ENCODE measurements at places on chromosomes 5 and 9. TPM values are rescaled to one million over a fixed set of nuclear protein-coding genes. Genes with fewer than 3 reads are reported as not detected.

MYOT gene
- 1.1 TPM for total RNA-seq

COL23A1 gene
- 0.72 TPM for total RNA-seq

PRLR gene
- total RNA-seq = 12.4 TPM

RLN1 gene
- total RNA-seq = 1.4 TPM

GOLGA2 gene
- 109 TPM for total RNA-seq

BRD9 gene
- 32.0 TPM for total RNA-seq

FOXD4L4 gene
- 0.11 TPM for total RNA-seq

TAS2R1 gene
- not detected for total RNA-seq

PCDHGA8 gene
- total RNA-seq = 4.0 TPM

- H3K4me1 ChIP-seq = no peaks in the 10 kb centered on the region
- no peaks in the 10 kb centered on the region for H3K27me3 ChIP-seq
- DNase-seq = no peak
- no peaks in the 10 kb centered on the region for H3K36me3 ChIP-seq
Observed at GRCh38 chr5:174741352-174741751, 17.0 kb downstream of the MSX2 start.

- no peak overlapping the region for H3K4me3 ChIP-seq
- no peaks in the 10 kb centered on the region for H3K36me3 ChIP-seq
- no peaks in the 10 kb centered on the region for H3K27me3 ChIP-seq
- H3K4me1 ChIP-seq = peaks cover 14% of the 10 kb centered on the region
Observed at GRCh38 chr9:93122721-93123221, 11.3 kb downstream of the NINJ1 start.

- H3K27ac ChIP-seq = no peak overlapping the region
- H3K4me1 ChIP-seq = peaks cover 4% of the 10 kb centered on the region
- no peaks in the 10 kb centered on the region for H3K27me3 ChIP-seq
- DNase-seq = no peak
Observed at GRCh38 chr5:115377468-115378217, 81.2 kb upstream of the CCDC112 start.

DNA sequence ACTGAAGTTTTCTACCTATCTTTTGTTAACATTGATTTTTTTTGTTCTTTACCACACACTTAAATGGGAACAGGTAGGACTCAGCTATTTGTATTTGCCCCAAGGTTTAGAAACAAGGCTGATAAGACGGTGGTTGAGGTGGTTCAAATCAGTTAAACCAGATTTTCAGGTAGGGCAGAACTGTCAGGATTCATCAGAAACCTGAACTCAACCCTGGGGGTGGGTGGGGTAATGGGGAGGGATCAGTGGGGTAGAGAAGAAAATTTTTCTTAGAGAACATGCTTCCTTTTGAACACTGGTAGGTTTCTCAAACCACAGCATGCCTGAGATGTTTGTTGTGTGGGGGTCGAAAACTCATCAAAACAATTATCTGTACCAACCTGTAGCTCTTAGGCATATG is 113.0 kb downstream of the BASP1 start:
- DNase-seq = no peak
- H3K4me3 ChIP-seq = no peak overlapping the region
- H3K27me3 ChIP-seq = no peaks in the 10 kb centered on the region
- no peak overlapping the region for H3K27ac ChIP-seq
- no peaks in the 10 kb centered on the region for H3K36me3 ChIP-seq
- H3K4me1 ChIP-seq = no peaks in the 10 kb centered on the region

- H3K27ac ChIP-seq = no peak overlapping the region
- DNase-seq = no peak
- peaks cover 5% of the 10 kb centered on the region for H3K4me1 ChIP-seq
- H3K36me3 ChIP-seq = no peaks in the 10 kb centered on the region
Observed at GRCh38 chr5:2757563-2758351, 6.3 kb upstream of the IRX2 start.

DNA sequence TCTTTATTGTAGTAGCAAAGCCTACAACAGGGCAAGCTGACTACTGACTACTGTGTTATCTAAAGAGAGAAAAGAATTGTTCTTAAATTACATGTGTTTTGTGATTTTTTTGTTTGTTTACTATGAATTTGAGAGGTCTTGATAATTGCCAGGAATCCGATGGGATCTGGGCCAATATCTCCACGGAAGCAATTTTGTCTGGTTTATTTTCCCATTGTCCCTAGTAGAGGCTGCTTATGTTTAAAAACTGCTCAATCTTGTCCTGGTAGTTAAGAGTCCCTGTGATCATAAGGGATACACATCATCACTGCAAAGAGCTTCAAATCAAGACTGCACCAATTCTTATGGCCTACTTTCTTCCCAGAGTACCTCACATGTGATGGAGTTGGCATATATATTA is 94.4 kb downstream of the GLDC start:
- H3K4me1 ChIP-seq = peaks cover 6% of the 10 kb centered on the region
- no peaks in the 10 kb centered on the region for H3K27me3 ChIP-seq
- DNase-seq = no peak
- no peak overlapping the region for H3K27ac ChIP-seq

DNA sequence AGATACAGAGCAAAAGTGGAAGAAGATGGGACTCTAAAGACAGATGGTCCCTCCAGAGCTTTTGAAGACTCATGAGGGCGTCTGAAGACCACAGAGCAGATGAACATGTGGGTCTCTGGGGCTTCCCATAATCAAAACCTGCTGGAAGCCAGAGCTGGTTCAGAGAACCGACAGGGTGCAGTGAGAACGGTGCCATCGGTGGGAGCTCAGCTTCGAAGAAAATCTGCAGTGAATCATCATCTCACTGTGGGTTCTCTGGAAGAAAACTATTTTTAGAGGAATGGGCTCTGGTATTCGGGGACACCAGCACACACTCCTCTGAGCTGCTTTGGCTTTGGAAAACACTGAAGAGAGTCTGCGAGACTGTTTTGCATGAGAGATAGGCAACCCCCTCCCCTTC is 222.4 kb upstream of the PANK3 start:
- no peak overlapping the region for H3K27ac ChIP-seq
- H3K27me3 ChIP-seq = no peaks in the 10 kb centered on the region
- no peak for DNase-seq

- peak; percentile 63 for DNase-seq
- H3K36me3 ChIP-seq = no peaks in the 10 kb centered on the region
- H3K27me3 ChIP-seq = no peaks in the 10 kb centered on the region
- H3K4me3 ChIP-seq = no peak overlapping the region
- H3K27ac ChIP-seq = no peak overlapping the region
- H3K4me1 ChIP-seq = peaks cover 17% of the 10 kb centered on the region
Observed at GRCh38 chr5:159878988-159879471, 37.3 kb upstream of the ADRA1B start.

DNA sequence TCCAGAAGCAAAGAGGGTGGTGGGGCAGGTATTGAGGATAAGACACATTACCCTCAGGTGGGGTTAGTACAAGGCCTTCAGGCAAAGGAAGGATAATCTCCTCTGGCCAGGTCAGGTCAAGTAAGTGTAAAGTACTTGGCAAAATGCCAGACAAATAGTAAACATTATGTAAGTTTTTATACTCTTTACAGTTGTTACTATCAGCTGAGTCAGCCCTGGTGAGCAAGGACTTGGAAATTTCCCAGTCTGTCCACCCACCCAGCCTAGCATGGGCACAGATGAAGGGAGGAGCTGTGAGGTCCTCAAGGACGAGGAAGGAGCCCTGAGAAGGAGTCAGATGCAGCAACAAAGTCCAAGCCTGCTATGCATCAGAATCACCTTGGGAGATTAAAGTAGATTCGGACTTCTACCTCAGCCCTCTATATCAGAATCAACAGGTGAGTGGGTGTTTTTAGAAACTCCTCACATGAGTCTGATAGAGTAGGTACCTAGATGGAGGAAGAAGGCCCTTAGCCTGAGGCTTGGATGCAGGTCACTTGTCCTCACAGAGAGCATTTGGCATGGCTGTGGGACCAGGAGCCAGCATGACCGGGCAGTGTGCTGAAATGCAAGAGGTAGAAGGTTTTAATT is 50.2 kb upstream of the BARX1 start:
- H3K27ac ChIP-seq = no peak overlapping the region
- H3K27me3 ChIP-seq = no peaks in the 10 kb centered on the region
- H3K36me3 ChIP-seq = no peaks in the 10 kb centered on the region
- no peaks in the 10 kb centered on the region for H3K4me1 ChIP-seq

GRCh38 chr9:8924562-8924961 is 1125.0 kb upstream of the DMAC1 start:
- no peaks in the 10 kb centered on the region for H3K4me1 ChIP-seq
- H3K27ac ChIP-seq = no peak overlapping the region
- no peaks in the 10 kb centered on the region for H3K36me3 ChIP-seq
- no peak overlapping the region for H3K4me3 ChIP-seq

- no peak overlapping the region for H3K27ac ChIP-seq
- H3K4me3 ChIP-seq = no peak overlapping the region
- no peaks in the 10 kb centered on the region for H3K36me3 ChIP-seq
Observed at GRCh38 chr5:13552361-13552760, 392.1 kb downstream of the DNAH5 start.

DNA sequence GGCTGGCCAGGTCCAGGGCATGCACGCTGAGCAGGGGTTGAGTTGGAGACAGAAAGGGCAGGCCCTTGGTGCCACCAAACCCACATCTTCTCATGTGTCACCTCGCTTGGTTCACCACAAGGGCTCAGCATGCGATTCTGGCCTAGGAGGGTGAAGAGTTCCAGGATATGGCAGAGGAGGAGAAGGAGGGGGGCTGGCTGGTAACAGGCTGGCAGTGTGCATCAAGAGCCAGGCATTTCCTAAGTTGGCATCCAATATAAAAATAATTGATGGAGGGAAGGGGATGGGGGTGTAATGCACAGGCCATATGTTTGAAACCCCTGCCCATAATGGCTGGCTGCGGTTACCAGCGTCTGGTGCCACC is 255.6 kb downstream of the NFIB start:
- DNase-seq = no peak
- H3K4me1 ChIP-seq = no peaks in the 10 kb centered on the region
- no peak overlapping the region for H3K27ac ChIP-seq
- no peaks in the 10 kb centered on the region for H3K27me3 ChIP-seq
